ENCODE measurements at places on chromosomes 5 and 9.

GRCh38 chr5:179287631-179288030 is 57.6 kb downstream of the ADAMTS2 start:
- no peak for DNase-seq

GRCh38 chr9:13603921-13604320 is 324.4 kb upstream of the MPDZ start:
- DNase-seq = no peak

DNA sequence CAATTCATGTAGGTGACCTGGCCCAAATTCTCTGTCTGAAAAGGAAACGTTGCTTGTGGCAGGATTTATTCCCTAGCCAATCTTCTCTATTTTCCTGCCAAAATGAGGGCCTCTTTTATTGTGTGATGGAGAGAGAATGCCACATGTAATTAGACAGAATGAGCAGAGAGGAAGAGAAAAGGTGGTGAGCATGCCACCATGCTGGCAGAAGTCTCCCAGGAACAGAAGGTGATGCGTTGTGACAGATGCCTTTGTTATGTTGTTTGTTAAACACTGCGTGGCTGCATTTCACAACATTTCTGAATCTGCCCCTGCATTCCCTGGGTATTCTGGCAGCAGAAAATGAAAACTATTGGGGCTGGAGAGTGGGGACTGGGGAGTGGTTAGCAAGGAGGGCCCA is 577.6 kb downstream of the TLR4 start:
- DNase-seq = no peak

- no peak for DNase-seq
These were observed 382.6 kb upstream of the DAP start for GRCh38 chr5:11143456-11144267.

DNA sequence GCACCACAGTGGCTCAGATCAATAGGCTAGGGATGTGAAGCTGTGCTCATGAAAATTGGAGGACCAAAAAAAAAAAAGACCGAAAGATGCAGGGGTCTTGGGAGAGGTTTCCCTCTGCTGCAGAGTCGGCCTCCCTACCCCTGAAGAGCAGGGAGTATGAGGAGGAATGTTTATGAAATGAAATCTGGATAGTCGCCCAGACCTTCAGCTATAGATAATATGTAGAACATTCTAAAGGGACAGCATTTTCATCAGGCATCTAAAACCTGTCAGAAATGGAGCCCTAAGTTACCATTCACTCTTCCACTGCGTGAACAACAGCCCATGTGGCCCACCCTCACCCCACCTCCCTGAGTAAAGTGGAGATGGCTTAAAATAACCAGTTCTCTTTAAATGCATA is 122.9 kb downstream of the TMEM174 start:
- no peak for DNase-seq

GRCh38 chr9:127693143-127693542 is 13.6 kb upstream of the CFAP157 start:
- DNase-seq = no peak

GRCh38 chr9:136903041-136903554 is 16.8 kb downstream of the TRAF2 start:
- no peak for DNase-seq

DNA sequence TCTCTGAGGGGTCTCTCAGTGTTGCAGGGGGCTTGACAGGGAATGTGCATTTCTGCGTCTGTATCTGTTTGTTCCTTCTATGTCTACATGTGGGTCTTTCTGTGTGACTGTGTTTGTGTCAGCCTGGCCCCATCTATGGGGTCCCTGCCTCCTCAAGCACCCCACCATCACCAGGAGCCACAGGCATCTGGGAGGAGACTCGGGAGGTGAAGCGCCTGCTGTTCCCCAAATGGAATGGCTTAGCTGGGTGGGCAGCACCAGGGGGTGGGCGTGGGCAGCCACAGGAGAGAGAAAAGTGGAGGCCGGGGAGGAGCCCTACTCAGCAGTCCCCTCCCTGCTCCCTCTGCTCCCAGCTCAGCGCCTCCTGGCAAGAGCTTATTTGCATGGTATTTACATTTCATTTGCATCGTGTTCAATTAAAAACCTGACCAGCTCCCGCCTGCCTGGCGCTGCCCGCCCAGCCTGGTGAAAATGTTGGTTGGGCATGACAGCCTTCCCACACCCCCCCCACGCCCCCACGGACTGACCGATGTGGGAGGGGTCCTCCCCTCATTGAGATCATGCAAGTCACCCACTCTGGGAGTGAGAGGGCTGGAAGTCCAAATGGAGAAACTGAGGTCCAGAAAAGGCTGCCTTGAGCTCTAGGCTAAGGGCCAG is 50.5 kb downstream of the CXXC5 start:
- DNase-seq = no peak

GRCh38 chr5:126847456-126847820 is 70.5 kb downstream of the LMNB1 start:
- DNase-seq = no peak

DNA sequence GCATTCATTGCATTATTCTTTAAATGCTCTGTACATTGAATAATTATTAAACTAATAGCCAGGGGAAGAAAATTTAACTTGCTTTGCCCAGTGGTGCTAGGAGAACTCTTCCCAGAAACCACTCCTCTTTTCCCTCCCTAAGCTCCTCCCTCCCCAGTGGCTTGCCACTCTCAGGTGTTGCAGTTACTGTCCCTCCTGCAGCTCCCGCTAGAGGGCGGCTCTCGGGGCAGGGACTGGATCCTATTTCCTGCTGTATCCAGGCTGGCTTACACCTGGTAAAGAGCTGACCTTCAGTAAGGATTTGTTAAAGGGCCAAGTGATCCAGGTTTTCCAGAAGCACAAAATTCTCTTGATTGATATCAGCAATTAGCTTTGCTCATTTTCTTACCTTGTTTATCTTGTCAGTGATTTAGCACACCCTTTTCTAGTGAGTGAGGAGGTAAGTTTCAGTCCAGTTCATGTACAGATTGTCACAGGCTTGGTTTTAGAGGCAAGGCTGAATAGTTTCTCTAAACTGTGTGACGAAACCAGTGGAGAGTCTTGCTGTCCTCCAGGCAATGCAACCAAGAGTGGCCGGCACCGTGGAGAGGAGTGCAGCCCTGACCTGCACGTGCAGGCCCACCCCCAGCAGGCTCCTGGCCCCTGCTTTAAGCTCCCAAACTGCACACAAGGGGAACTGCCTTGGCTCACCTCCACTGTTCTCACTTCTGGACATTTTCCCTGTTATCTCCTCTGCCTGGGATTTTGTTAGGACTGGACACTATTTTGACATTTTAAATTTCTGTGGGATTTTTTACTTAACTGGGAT is 423.8 kb downstream of the SPOCK1 start:
- DNase-seq = peak; percentile 55

DNA sequence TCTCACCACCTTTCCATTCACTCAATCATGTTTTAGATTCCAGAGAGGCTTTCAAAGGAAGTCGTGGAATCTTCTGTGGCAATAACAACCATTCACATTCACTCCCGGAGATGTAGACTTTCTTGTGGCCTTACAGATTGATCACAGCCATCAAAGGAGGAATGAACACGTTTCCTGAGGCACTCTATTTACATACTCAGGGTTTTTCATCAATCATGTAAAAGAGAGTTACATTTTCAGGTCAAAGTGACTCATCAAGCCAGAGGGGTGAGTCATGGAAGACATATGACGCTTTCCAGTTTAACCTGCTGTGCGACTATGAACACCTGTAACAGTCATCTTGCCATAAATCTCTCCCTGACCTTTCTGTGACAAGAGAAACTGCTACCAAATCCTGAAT is 39.3 kb upstream of the RAD23B start:
- DNase-seq = peak; percentile 23

GRCh38 chr5:118115791-118116190 is 872.6 kb downstream of the DTWD2 start:
- no peak for DNase-seq

GRCh38 chr9:109122726-109123621 is 3.2 kb upstream of the TMEM245 start:
- DNase-seq = no peak

GRCh38 chr5:80187421-80188090 is 68.3 kb downstream of the SERINC5 start:
- no peak for DNase-seq

DNA sequence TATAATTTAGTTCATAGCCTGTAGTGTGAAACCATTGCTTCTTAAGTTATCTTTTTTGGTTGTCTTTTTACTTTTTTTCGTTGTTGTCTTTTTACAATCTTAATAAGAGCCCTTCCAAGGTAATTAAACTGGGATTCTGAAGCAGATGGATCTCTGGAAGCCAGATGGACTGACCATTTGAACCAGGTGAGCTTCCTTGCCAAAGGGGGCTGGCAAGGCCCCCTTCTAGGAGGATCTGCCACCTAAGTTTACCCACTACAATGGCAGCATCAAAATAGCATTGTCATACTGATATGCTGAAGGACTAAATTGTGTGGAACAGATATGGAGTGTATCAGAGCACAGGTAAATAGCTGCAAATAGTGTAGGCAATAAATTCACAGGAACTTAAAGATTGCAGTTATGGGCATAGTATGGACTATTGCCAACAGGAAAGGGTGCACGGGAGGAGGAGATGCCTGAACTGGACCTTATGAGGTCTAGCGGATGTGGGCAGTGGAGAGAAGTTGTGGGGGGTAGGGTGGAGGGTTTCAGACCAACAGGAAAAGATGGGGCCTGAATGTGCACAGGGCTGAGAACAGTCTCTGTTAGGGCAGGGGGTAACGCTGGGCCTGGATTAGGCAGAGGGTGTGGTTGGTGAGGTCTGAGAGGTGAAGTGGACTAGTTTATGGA is 61.5 kb upstream of the CTXN3 start:
- DNase-seq = no peak

- no peak for DNase-seq
These were observed 184.1 kb downstream of the CCDC192 start for GRCh38 chr5:127887282-127887681.

DNA sequence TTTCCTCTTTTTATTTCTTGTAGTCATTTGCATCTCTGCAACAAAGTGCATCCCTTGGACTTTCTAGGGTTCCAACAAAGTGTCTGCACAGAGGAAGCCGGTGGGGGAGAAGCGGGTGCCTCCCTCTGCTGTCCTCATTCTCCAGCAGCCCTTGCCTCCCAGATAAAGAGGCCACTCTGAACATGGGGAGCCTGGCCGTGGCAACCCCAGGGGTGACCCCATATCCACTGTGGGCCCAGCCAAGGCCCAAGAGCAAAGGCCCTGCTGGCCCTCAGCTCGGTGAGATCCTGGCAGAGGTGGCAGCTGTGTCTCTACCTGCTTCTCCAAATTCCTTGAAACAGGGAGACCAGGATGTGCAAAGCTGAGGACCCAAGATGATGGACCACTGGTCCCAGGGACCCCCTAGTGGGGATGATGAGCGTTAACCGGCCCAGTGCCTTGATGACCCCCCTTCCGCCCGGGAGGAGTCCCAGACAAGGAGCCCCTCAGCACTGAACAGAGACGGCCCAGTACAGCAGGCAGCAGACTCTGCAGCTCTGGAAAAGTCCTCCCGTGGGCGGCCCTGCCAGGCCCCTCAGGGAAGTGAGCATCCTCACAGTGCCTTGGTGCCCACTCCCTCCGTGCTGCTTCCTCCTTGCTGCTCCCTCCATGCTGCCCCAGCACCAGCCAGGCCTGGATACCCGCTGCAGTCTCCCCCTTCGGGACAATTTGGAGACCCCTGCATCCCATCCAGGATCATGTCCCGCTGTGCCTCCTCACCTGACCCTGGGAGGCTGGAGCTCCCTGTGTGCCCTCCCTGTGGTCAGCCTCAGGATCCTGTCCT is 62.5 kb downstream of the MRPL36 start:
- DNase-seq = no peak

- peak; percentile 26 for DNase-seq
These were observed 459.9 kb upstream of the ZNF462 start for GRCh38 chr9:106403081-106403480.

DNA sequence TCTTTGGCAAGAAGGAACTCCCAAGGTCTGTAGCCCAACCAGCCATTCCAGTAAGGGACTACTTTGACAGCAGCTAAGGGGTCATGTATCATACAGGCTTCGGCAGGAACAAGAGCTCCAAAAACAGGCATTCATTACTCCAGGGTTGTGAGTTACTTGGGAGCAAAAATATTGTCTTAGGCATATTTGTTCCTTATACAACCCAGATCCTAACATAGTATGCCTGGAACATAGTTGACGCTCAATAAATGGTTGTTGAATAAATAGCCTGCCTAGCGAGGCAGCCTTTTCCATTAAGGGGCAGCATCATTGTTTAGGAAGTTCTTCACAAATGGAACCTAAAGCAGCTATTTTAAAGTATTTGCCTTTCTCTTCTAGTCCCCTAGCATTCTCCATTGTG is 35.8 kb upstream of the FER start:
- DNase-seq = no peak

Data from SW 1271 (cell line).